Fibroblast of the aortic adventitia (primary cell): ENCODE measurements at places on chromosomes 2 and 18. TPM values are rescaled to one million over a fixed set of nuclear protein-coding genes. Genes with fewer than 3 reads are reported as not detected.

The PRKCE gene
- total RNA-seq = 12.5 and 17.9 TPM in 2 replicates

The SH2D6 gene
- total RNA-seq = 0.27 TPM in 1 of 2 replicates, not detected in the other

The G6PC2 gene
- not detected in 2 replicates for total RNA-seq

The APCDD1 gene
- total RNA-seq = 0.09 TPM in 1 of 2 replicates, not detected in the other

The CLASP1 gene
- total RNA-seq = 45.6 and 49.8 TPM in 2 replicates

The ANKRD53 gene
- 1.1 and 6.5 TPM in 2 replicates for total RNA-seq

The RAMP1 gene
- total RNA-seq = 3.1 and 3.4 TPM in 2 replicates

The SCN9A gene
- total RNA-seq = 14.0 and 22.9 TPM in 2 replicates

The PPP4R3B gene
- total RNA-seq = 57.1 and 74.9 TPM in 2 replicates

The SNED1 gene
- total RNA-seq = 77.5 and 105 TPM in 2 replicates

The SERPINB13 gene
- not detected in 2 replicates for total RNA-seq

The PLGLB2 gene
- 2.3 TPM in 1 of 2 replicates, not detected in the other for total RNA-seq

The UGT1A9 gene
- total RNA-seq = not detected in 2 replicates

The SEMA4C gene
- 15.4 and 20.4 TPM in 2 replicates for total RNA-seq

The TMEM198 gene
- total RNA-seq = 1.1 and 2.8 TPM in 2 replicates

The SLC11A1 gene
- total RNA-seq = 0.09 and 0.33 TPM in 2 replicates

The SERPINB2 gene
- 13.9 and 67.6 TPM in 2 replicates for total RNA-seq

The ACOXL gene
- total RNA-seq = not detected in 2 replicates

The LDAH gene
- total RNA-seq = 7.4 and 21.8 TPM in 2 replicates

The TMEM247 gene
- total RNA-seq = not detected in 2 replicates

The SANBR gene
- 17.4 and 20.4 TPM in 2 replicates for total RNA-seq

The ZNF519 gene
- total RNA-seq = 11.5 TPM in 2 replicates

The UGT1A4 gene
- not detected in 2 replicates for total RNA-seq

The RUFY4 gene
- total RNA-seq = not detected in 2 replicates

The PPP1R1C gene
- 1.4 TPM in 1 of 2 replicates, not detected in the other for total RNA-seq

The CIB4 gene
- total RNA-seq = not detected in 2 replicates

The CHRND gene
- total RNA-seq = not detected in 2 replicates

The CARF gene
- total RNA-seq = 14.0 and 14.2 TPM in 2 replicates

The REG3G gene
- not detected in 2 replicates for total RNA-seq
